ENCODE measurements at places on chromosomes 7 and 10. TPM values are rescaled to one million over a fixed set of nuclear protein-coding genes. Genes with fewer than 3 reads are reported as not detected.

DNA sequence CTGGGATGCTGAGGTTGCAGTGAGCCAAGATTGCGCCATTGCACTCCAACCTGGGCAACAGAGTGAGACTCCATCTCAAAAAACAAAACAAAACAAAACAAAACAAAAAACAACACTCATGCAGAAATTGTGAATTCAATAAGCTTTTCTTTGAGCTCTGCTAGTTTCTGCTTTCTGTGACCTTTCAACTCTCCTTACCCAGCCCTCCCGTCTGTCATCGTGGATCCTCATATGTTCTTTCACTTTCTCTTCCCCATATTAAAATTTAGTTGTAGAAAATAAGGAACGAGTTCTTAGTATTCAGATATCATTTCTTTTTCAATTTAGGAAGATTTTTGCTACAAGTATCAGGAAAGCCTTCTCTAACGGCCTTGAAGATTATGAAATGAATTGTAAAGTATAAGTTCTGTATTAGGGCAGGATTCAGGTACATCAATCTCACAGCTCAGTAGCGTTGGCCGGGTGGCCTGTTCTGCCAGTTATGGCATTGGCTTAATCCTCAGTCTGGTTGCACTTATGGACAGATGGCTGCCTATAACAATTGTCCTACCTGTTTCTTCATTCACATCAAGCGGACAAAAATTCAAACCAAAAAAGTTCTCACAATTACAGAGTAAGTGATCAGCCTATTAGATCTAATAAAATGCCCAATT lies 1167.0 kb downstream of the SORCS3 start:
- H3K36me3 ChIP-seq = no peaks in the 10 kb centered on the region
- no peak for DNase-seq
- no peak overlapping the region for H3K27ac ChIP-seq
- H3K27me3 ChIP-seq = no peaks in the 10 kb centered on the region
- H3K4me3 ChIP-seq = no peak overlapping the region

DNA sequence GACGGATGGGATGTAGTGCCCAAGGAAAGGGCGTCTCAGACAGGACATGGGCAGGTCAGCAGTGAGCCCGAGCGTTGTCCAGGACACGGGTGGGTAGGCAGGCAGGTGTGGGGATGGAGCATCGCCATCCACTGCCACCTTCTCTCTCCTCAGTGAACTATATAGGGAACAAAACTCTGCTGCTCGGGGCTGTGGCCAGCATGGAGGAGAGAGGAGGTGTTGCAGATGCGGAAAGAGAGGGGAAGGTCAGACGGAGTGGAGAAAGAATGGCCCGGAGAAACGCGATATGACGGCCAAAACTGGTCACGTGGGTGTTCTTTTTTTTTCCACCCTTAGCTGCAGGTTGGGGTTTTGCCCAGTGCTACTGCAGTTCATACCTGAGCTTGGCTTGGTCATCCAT lies 71.2 kb downstream of the GRID1 start:
- no peaks in the 10 kb centered on the region for H3K4me1 ChIP-seq
- H3K27me3 ChIP-seq = no peaks in the 10 kb centered on the region
- no peaks in the 10 kb centered on the region for H3K36me3 ChIP-seq
- DNase-seq = no peak

DNA sequence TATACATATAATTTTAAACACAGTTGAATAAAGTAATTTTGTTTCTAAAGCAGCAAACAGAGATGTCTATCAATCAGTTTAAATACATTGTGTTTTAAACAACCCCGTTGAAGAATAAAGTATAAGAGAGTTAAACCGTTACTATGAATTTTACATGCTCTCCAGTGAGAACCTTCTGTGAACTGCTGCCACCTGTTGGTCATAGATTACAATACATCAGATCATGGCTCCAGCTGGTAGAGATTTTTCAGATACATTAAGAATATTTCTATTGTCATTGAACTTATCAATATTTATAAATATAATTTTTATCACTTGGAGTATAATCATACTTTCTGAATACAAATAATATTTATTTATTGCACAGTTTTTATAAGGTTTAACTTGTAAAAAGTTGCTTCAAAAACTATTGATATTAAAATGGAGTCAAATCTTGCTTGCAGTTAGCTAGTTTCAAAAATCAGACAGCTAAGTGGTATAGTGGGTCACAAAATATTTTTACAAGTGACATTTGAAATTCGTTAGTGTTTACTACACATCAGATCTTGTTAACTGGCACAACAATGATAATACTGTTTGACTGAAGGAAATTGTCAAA lies 561.2 kb upstream of the PHF14 start:
- H3K27me3 ChIP-seq = no peaks in the 10 kb centered on the region
- H3K36me3 ChIP-seq = no peaks in the 10 kb centered on the region
- H3K4me3 ChIP-seq = no peak overlapping the region
- peak; percentile 22 for DNase-seq

GRCh38 chr7:131574741-131575140 lies 18.3 kb upstream of the PODXL start:
- no peak overlapping the region for H3K4me3 ChIP-seq
- no peaks in the 10 kb centered on the region for H3K27me3 ChIP-seq
- no peak for DNase-seq
- H3K36me3 ChIP-seq = no peaks in the 10 kb centered on the region

DNA sequence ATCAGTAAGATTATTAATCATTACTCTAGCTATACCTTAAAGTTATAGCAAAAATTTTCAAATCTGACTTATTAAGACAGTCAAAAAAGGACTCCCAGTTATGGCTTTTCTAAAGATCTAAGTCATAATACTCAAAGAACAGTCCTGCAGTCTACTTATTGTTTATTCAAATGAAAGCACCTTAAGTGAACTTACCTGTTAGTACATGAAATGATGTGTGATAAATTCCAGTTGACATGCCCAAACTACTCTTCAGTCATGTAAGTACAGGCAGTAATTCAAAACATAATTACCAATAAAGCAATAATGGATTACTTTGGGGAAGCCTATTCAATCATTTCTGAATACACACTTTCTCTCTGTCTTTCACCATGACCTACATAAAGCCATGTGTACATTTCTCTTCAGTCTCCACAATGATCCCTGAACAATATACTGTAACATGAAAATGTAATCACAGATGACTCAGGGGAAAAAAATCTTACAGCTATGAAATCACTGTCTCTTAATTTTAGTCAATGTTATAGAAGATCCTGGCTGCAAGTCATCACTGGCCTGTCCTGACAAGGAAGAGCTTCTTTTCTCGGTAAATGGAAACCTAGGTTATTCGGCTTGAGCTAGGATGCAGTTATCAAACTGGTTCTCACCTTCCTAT lies 420.7 kb upstream of the LRRTM3 start:
- no peak for DNase-seq
- no peak overlapping the region for H3K4me3 ChIP-seq
- no peaks in the 10 kb centered on the region for H3K36me3 ChIP-seq
- H3K27me3 ChIP-seq = no peaks in the 10 kb centered on the region
- H3K4me1 ChIP-seq = no peaks in the 10 kb centered on the region

DNA sequence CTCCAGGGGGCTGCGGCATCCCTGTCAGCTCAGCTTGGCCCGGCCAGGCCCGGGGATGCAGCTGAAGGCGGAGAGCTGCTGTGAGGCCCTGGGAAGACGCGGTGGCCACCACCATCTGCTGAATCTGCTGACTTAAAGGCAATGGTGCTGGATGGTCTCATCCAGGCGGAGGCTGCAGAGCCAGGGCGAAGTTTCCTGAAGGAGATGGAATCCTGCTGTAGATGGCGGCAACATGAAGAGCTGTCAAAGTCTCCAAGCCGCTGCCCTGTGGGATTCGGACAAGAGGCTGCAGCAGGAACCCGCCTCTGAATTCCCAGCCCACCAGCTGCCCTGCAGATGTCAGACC lies 200.1 kb downstream of the PTPRN2 start:
- no peak overlapping the region for H3K4me3 ChIP-seq
- H3K4me1 ChIP-seq = no peaks in the 10 kb centered on the region
- no peaks in the 10 kb centered on the region for H3K36me3 ChIP-seq
- no peaks in the 10 kb centered on the region for H3K27me3 ChIP-seq

Gene CYP3A7
- total RNA-seq = 0.99 TPM

Gene ACSL5
- total RNA-seq = 13.0 TPM

Gene RBP3
- total RNA-seq = 0.05 TPM

Gene GPR22
- 0.05 TPM for total RNA-seq

Gene CRYGN
- total RNA-seq = 1.2 TPM

Gene LLCFC1
- not detected for total RNA-seq

All from thymus (tissue), 14 donors.